ENCODE measurements at places on chromosomes 6 and 20. TPM values are rescaled to one million over a fixed set of nuclear protein-coding genes. Genes with fewer than 3 reads are reported as not detected.

The GJA10 gene
- not detected for total RNA-seq

The APOM gene
- 0.59 TPM for total RNA-seq

The PTCRA gene
- total RNA-seq: not detected

The CRYBG1 gene
- 132 TPM for total RNA-seq

The MCCD1 gene
- not detected for total RNA-seq

The BTNL2 gene
- total RNA-seq: not detected

The KCNQ2 gene
- not detected for total RNA-seq

The COL19A1 gene
- 0.39 TPM for total RNA-seq

The PHACTR3 gene
- not detected for total RNA-seq

The CCN6 gene
- not detected for total RNA-seq

The ERVFRD-1 gene
- not detected for total RNA-seq

The DACT2 gene
- not detected for total RNA-seq

The PKIB gene
- total RNA-seq: 0.39 TPM

The SIGLEC1 gene
- total RNA-seq: not detected

The MACROD2 gene
- total RNA-seq: 0.78 TPM

The PSORS1C2 gene
- total RNA-seq: not detected

The AGPAT4 gene
- total RNA-seq: 23.9 TPM

The DEFB132 gene
- total RNA-seq: not detected

The LCA5 gene
- 2.9 TPM for total RNA-seq

The UQCC2 gene
- 18.6 TPM for total RNA-seq

The EPHA7 gene
- 0.39 TPM for total RNA-seq

The OR2B3 gene
- total RNA-seq: not detected

The HLA-DQA2 gene
- total RNA-seq: not detected

The FOXC1 gene
- total RNA-seq: 2.6 TPM

The TNXB gene
- total RNA-seq: 99.6 TPM

The ZNF391 gene
- 1.1 TPM for total RNA-seq

The AIF1 gene
- total RNA-seq: not detected

The BHLHE23 gene
- total RNA-seq: not detected

The TTLL9 gene
- total RNA-seq: not detected

The GPX5 gene
- not detected for total RNA-seq

The UBR2 gene
- total RNA-seq: 24.6 TPM

The KHDC1L gene
- not detected for total RNA-seq

The DYNLT1 gene
- 50.0 TPM for total RNA-seq

The ANKRD66 gene
- total RNA-seq: not detected

The ULBP2 gene
- 1.5 TPM for total RNA-seq

The FLRT3 gene
- total RNA-seq: 0.78 TPM

The RNASET2 gene
- 12.5 TPM for total RNA-seq

The CTAGE9 gene
- total RNA-seq: not detected

The DZANK1 gene
- total RNA-seq: 1.2 TPM

The ZNF165 gene
- total RNA-seq: 0.37 TPM

The BFSP1 gene
- total RNA-seq: 0.73 TPM

The PAK5 gene
- not detected for total RNA-seq
